ENCODE measurements at places on chromosomes 2 and 18. TPM values are rescaled to one million over a fixed set of nuclear protein-coding genes. Genes with fewer than 3 reads are reported as not detected.

The COL4A4 gene
- total RNA-seq: 0.67 TPM

GRCh38 chr2:223860809-223861738, 23.7 kb upstream of the AP1S3 start:
- DNase-seq: no peak
- H3K4me1 ChIP-seq: peaks cover 5% of the 10 kb centered on the region
- H3K4me3 ChIP-seq: no peak overlapping the region
- no peaks in the 10 kb centered on the region for H3K36me3 ChIP-seq
- no peak overlapping the region for H3K27ac ChIP-seq

GRCh38 chr18:22606563-22607283, 189.0 kb upstream of the CTAGE1 start:
- no peak overlapping the region for H3K4me3 ChIP-seq
- no peaks in the 10 kb centered on the region for H3K27me3 ChIP-seq
- H3K36me3 ChIP-seq: no peaks in the 10 kb centered on the region
- peaks cover 3% of the 10 kb centered on the region for H3K4me1 ChIP-seq
- H3K27ac ChIP-seq: no peak overlapping the region
- DNase-seq: no peak

DNA sequence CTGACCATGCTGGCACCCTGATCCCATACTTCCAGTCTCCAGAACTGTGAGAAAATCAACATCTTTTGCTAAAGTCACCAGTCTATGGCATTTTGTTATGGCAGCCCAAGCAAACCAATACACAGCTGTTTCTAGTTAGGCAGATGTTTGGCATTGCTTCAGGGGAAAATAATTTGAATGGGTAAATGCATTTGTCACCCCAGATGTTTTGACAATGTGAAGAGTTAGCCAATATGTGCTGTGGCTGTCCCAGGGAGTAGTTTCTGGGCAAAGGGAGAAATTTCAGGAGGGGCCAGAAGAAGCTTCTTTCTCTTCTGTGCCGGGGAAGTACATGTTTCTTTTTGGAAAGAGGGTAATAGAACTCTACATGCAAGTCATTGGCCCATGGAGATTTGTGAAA, 619.0 kb downstream of the SLC4A3 start:
- H3K4me1 ChIP-seq: no peaks in the 10 kb centered on the region
- no peak overlapping the region for H3K27ac ChIP-seq
- H3K27me3 ChIP-seq: no peaks in the 10 kb centered on the region
- DNase-seq: no peak
- no peaks in the 10 kb centered on the region for H3K36me3 ChIP-seq

- peaks cover 65% of the 10 kb centered on the region for H3K27me3 ChIP-seq
- DNase-seq: no peak
- no peak overlapping the region for H3K27ac ChIP-seq
- peaks cover 6% of the 10 kb centered on the region for H3K36me3 ChIP-seq
- peak overlapping the region; percentile 60 for H3K4me3 ChIP-seq
These were observed 1.8 kb upstream of the TBR1 start for GRCh38 chr2:161414042-161415033.

DNA sequence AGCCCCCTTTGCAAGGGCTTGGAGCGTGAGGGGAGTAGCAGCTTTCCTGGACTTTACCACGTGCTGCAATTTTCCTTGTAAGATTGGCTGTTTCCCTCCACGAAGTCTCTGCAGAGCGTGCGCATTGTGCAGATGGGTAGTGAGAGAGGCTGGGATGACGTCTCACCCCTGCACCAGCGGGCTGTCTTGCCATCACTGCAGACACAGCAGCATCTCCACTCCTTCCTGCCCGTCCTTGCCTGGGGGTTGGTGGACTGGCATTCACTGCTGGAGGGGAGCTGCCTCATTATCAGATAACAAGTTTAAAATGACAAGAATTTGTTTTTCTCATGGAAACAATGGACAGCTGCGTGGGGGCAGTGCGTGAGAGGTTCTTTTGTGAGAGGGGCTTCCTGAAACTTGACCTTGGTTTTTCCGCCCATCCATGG, 45.3 kb upstream of the HS6ST1 start:
- H3K36me3 ChIP-seq: no peaks in the 10 kb centered on the region
- no peaks in the 10 kb centered on the region for H3K27me3 ChIP-seq
- DNase-seq: no peak
- no peak overlapping the region for H3K4me3 ChIP-seq

The LRRC30 gene
- total RNA-seq: not detected

DNA sequence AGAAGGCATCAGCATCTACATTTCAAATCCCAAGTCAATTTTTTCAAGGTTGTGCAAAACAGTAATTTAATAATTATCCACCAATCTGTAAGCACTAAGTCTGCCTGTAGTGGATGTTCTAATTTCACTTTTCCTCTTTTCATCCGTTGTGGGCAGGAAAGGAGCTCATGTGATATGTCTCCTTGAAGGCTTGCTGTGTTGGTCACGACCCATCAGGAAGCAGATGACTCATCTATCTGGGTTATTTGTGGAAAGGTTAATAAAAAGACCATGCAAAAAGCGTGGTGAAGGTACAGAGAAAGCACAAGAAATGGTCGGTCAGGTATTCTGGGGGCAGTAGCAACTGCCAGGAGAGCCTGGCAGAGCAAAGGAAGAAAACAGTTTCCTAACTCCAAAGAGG, 476.7 kb upstream of the RAB6C start:
- H3K36me3 ChIP-seq: no peaks in the 10 kb centered on the region
- H3K4me1 ChIP-seq: no peaks in the 10 kb centered on the region
- H3K4me3 ChIP-seq: no peak overlapping the region

GRCh38 chr2:133755480-133756300, 187.4 kb upstream of the NCKAP5 start:
- no peak for DNase-seq
- no peaks in the 10 kb centered on the region for H3K4me1 ChIP-seq
- H3K27me3 ChIP-seq: no peaks in the 10 kb centered on the region
- H3K36me3 ChIP-seq: no peaks in the 10 kb centered on the region
- no peak overlapping the region for H3K27ac ChIP-seq

DNA sequence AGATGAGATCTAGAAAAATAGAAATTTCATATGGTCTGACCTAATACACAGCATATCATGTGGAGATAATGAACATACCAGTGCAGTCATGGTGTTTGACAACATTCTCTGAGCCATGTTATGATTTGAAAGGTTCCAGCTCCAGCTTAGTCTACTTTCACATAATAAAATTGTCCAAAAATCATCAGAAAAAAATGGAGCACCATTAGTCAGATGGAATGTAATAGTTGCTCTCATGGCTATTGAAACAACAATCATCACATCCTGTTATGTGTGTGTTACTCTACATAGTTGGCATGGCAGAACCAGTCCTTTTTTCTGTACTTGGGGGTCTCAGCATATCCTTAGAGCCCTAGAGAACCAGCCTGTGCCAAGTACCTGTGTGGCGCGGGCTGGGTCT, 678.9 kb upstream of the FANCL start:
- H3K27ac ChIP-seq: no peak overlapping the region
- no peaks in the 10 kb centered on the region for H3K36me3 ChIP-seq
- H3K4me1 ChIP-seq: no peaks in the 10 kb centered on the region
- no peaks in the 10 kb centered on the region for H3K27me3 ChIP-seq
- H3K4me3 ChIP-seq: no peak overlapping the region

- no peak overlapping the region for H3K4me3 ChIP-seq
- H3K4me1 ChIP-seq: peaks cover 7% of the 10 kb centered on the region
- no peaks in the 10 kb centered on the region for H3K36me3 ChIP-seq
- no peaks in the 10 kb centered on the region for H3K27me3 ChIP-seq
- H3K27ac ChIP-seq: no peak overlapping the region
- no peak for DNase-seq
These were observed 77.6 kb downstream of the RBMS1 start for GRCh38 chr2:160415991-160416390.

Data from H1 (cell line).